AG04450 (cell line): ENCODE measurements at places on chromosomes 7 and 10. TPM values are rescaled to one million over a fixed set of nuclear protein-coding genes. Genes with fewer than 3 reads are reported as not detected.

PTPRZ1 gene
- not detected in 2 replicates for polyA plus RNA-seq

SFTPA1 gene
- polyA plus RNA-seq, result not detected in 2 replicates

- no peak for DNase-seq
Measured at GRCh38 chr10:63651864-63652263, 130.7 kb downstream of the REEP3 start.

GRCh38 chr10:21494191-21495001 is 31.1 kb downstream of the SKIDA1 start:
- DNase-seq, result no peak

- DNase-seq, result no peak
Measured at GRCh38 chr10:79136236-79137005, 67.7 kb downstream of the ZMIZ1 start.

DNA sequence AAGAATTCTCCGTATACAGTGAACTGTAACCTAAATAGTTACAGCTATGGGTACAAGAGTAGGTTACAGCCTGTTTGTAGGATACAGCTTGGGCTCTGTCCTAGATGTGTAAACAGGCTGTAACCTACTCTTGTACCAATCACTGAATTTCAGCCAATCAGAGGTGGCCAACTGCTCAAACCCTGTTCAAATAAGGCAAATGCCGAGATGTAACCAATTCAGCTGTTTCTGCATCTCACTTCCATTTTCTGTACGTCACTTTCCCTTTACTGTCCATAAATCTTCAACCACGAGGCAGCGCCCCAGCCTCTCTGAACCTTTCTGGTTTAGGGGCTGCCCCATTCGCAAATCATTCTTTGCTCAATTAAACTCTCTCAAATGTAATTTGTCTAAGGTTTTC is 8.3 kb upstream of the MMP21 start:
- DNase-seq, result no peak

GRCh38 chr7:37534893-37535610 is 86.4 kb upstream of the ELMO1 start:
- no peak for DNase-seq

- no peak for DNase-seq
Measured at GRCh38 chr7:85306115-85306514, 119.3 kb upstream of the SEMA3D start.

- DNase-seq, result no peak
Measured at GRCh38 chr7:34747176-34747781, 89.3 kb downstream of the NPSR1 start.

GRCh38 chr7:47327698-47328391 is 254.1 kb downstream of the TNS3 start:
- peak; percentile 49 for DNase-seq

- peak; percentile 41 for DNase-seq
Measured at GRCh38 chr10:78053211-78053868, 19.7 kb downstream of the RPS24 start.

DNA sequence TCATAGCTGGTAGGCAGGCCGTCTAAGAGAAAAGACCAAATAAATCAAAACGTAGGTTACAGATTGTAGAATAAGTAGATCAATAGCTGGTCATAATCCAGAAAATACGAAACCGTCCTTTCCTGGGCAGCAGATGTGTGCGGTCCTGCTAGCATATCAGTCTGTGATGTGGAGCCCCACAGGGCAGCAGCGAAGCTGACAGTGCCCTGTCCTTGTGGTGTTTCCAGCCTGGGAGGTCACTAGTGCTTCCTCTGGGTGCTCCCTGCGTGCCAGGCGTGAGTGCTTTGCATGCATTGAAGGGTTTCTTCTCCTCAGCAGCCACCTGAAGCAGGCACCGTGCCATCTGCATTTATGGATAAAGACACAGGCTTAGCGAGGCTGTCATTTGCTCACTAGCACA is 41.7 kb downstream of the IL15RA start:
- no peak for DNase-seq

- no peak for DNase-seq
Measured at GRCh38 chr10:3757250-3757637, 27.8 kb downstream of the KLF6 start.
